WTC11 (cell line): ENCODE measurements at places on chromosomes 1 and 21.

DNA sequence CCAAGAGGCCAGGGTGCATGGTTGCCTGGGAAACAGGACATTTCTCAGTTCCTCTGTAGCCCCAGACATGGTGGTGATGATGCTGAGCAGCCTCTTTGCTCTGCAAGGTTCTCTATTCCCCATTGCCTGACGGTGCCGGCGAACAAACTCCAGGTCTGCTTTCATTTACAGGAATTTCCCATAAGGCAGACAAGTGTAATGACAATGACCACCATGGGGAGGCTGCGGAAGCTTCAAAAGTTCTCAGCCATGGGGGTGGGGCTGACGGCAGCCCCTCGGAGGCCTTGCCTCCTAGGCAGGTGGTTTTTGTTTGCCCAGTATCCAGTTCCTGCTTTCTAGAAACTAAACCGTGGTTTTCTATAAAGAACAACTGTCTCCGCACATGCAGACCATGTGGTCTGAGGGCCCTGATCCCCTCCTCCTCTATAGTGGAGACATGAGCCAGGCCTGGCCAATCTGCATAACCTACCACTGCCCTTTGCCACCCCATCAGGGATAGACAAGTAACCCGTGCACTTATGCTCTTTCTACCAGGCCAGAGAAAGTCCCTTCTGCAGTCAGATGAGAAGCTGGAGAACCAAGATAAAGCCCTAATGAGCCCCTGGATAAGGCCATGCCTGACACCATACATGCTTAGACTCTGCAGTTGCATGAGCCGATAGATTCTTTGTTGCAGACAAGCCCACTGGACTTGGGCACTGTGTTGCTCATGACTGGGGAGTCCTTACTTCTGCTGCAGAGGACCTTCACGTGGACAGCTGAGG lies 54.1 kb downstream of the LDLRAD2 start:
- H3K36me3 ChIP-seq = peaks cover 32% of the 10 kb centered on the region
- H3K4me3 ChIP-seq = no peak overlapping the region
- H3K27ac ChIP-seq = peak overlapping the region; percentile 92
- peaks cover 23% of the 10 kb centered on the region for H3K4me1 ChIP-seq
- no peaks in the 10 kb centered on the region for H3K27me3 ChIP-seq

GRCh38 chr1:223393275-223394214 lies at the start of gene CCDC185:
Gene CCDC185 (plus strand): TSS chr1:223393415. CDS start chr1:223393476, 61 bp downstream.
- H3K27me3 ChIP-seq = peaks cover 43% of the 10 kb centered on the region
- H3K36me3 ChIP-seq = peaks cover 11% of the 10 kb centered on the region
- peak; percentile 29 for DNase-seq
- peak within 1 kb of the TSS; percentile 38 for H3K4me3 ChIP-seq
- H3K27ac ChIP-seq = no peak within 1 kb of the TSS

DNA sequence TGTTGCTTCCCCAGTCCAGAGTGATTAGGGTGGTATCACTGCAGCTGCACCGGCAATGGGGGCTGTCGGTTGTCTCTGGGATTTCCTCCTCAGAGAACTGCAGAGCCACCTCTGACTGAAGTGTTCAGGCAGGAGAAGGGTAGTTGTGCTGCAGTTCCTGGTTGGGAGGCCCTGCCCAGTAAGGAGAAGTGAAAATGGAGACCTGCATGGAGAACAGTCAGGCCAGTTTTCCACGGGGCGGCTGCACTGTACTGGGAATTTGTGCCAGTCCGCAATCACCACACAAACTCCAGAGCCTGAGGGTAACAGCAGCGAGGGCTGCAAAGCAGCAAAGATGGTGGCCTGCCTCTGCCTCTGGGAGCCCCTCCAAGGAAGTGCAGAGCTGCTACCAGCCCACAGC lies 58.1 kb upstream of the CCDC190 start:
- H3K27ac ChIP-seq = no peak overlapping the region
- 0 out of 2 replicates have a peak, but pooled peaks cover 2% of the 10 kb centered on the region for H3K4me1 ChIP-seq
- no peak for DNase-seq

- peaks cover 20% of the 10 kb centered on the region for H3K4me1 ChIP-seq
- H3K4me3 ChIP-seq = no peak overlapping the region
- no peak overlapping the region for H3K27ac ChIP-seq
- peaks cover 6% of the 10 kb centered on the region for H3K36me3 ChIP-seq
- H3K27me3 ChIP-seq = no peaks in the 10 kb centered on the region
Measured at GRCh38 chr1:156097499-156098178, 15.4 kb upstream of the MEX3A start.

- H3K27me3 ChIP-seq = no peaks in the 10 kb centered on the region
- DNase-seq = no peak
- H3K36me3 ChIP-seq = peaks cover 16% of the 10 kb centered on the region
- H3K4me3 ChIP-seq = no peak overlapping the region
- peaks cover 26% of the 10 kb centered on the region for H3K4me1 ChIP-seq
Measured at GRCh38 chr1:235317168-235317567, 10.8 kb downstream of the ARID4B start.

DNA sequence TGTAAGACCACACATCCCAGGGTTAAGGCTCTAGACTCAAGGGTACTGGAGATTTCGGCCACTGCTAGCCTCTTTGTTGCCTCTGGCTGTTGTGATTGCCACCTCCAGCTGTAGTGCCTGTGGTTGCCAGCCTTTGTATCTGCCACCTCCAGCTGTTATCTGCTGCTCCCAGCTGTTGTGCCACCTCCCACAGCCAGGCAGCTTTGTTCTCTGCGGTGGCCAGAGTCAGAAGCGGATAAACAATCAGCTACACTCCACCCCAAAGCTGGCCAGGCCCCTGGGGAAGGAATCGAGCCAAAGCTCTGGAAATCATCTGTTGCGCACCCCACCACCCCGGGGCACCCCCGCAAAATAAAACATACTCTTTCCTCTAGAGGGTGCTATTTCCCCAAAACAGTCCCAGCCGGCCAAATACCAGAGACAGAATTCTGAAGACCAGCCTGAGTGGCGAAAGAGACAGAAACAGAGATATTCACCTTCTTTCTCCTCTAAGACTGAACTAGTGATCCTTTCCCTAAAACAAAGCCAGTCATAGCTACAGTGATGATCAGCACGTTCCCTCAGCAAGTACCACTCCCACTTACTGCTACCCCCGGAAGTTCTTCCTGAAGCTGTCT lies 14.8 kb upstream of the PIGM start:
- DNase-seq = peak; percentile 61
- H3K27ac ChIP-seq = no peak overlapping the region
- H3K4me3 ChIP-seq = peak overlapping the region; percentile 26; the same call in 1 of the 2 replicates
- H3K4me1 ChIP-seq = peaks cover 30% of the 10 kb centered on the region
- no peaks in the 10 kb centered on the region for H3K36me3 ChIP-seq

GRCh38 chr1:115373305-115373704 lies 35.3 kb upstream of the NGF start:
- peaks cover 1% of the 10 kb centered on the region; the same call in 1 of the 2 replicates for H3K4me1 ChIP-seq
- no peaks in the 10 kb centered on the region for H3K27me3 ChIP-seq
- no peak overlapping the region for H3K4me3 ChIP-seq
- H3K36me3 ChIP-seq = no peaks in the 10 kb centered on the region
- no peak for DNase-seq

- 0 out of 2 replicates have a peak overlapping the region, but pooled peaks have one; percentile 60 for H3K27ac ChIP-seq
- H3K27me3 ChIP-seq = no peaks in the 10 kb centered on the region; the same call in 1 of the 2 replicates
- no peak for DNase-seq
- peaks cover 14% of the 10 kb centered on the region for H3K4me1 ChIP-seq
- H3K36me3 ChIP-seq = no peaks in the 10 kb centered on the region
Measured at GRCh38 chr1:17739050-17739449, 16.1 kb upstream of the ACTL8 start.

DNA sequence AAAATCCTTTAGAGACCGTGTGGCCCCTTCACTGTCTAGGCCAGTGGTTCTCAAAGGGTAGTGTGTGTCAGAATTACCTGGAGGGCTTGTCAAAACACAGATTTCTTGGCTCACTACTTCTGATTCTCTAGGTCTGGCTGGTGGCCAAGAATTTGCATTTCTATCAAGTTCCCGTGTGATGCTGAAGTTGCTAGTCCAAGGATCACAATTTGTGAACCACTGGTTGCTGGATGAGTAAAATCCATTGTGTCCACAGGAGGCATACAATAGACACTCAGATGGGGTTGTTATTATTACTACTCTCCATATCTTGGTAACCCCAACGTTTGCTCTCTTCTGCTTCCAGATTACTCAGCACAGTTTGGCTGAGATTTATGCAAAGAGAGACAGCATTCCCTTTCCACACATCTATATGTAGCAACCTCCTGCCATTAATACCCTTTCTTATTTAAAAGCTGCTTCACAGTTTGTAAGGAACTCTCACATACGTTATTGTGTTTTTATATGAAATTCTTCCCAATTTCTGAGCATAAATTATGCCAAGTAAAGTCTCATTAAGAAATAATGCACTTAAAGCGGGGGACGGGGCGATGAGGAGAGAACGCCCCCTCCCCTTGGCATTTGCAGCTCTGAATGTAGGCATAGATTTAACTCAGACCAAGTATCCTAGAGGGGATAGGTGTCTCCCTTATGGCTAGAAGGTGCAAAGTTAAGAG lies 720 bp upstream of the TMCC2 start:
- H3K4me3 ChIP-seq = peak overlapping the region; percentile 77
- H3K27me3 ChIP-seq = peaks cover 15% of the 10 kb centered on the region
- peak overlapping the region; percentile 95 for H3K27ac ChIP-seq

GRCh38 chr1:54310439-54311328 lies 95.5 kb downstream of the SSBP3 start:
- H3K27me3 ChIP-seq = no peaks in the 10 kb centered on the region
- H3K4me3 ChIP-seq = peak overlapping the region; percentile 51
- peaks cover 94% of the 10 kb centered on the region for H3K4me1 ChIP-seq
- no peaks in the 10 kb centered on the region for H3K36me3 ChIP-seq

- peaks cover 11% of the 10 kb centered on the region for H3K4me1 ChIP-seq
- no peak overlapping the region for H3K4me3 ChIP-seq
- no peak overlapping the region for H3K27ac ChIP-seq
- no peaks in the 10 kb centered on the region for H3K36me3 ChIP-seq
- no peaks in the 10 kb centered on the region for H3K27me3 ChIP-seq
Measured at GRCh38 chr1:89692601-89693521, 59.9 kb downstream of the LRRC8C start.

- no peak for DNase-seq
- H3K36me3 ChIP-seq = 0 out of 2 replicates have a peak, but pooled peaks cover 2% of the 10 kb centered on the region
- no peak overlapping the region for H3K27ac ChIP-seq
- peaks cover 13% of the 10 kb centered on the region for H3K4me1 ChIP-seq
Measured at GRCh38 chr1:59638231-59638711, 176.5 kb upstream of the HOOK1 start.

DNA sequence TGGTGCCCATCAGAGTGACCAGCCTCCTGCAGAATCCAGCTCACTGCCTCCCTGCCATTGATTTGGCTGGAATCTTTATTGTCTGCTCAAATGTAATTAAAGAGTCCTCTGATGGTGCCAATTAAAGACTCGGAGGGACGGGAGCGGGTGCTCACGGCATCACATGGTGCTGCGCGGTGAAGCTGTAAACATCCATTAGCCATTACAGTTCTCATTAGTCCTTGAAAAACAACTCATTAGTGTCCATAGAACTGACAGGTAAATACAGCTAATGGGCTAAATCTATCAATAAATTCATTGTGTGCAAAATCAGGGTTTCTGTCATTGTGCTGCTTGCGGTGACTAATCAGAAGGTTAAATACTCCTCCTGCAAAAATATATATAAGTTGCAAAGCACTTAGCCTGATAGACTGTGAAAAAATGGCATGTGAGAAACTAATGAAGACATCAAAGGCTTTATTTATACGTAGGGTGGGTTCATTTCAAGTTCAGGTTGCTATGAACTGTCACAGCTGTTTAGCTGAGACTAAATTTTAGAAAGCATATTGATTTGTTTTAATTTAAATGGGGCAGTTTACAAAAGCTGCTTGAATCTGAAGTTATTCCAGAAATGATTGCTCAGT lies 289.8 kb upstream of the POU3F1 start:
- no peak overlapping the region for H3K27ac ChIP-seq
- peaks cover 16% of the 10 kb centered on the region for H3K4me1 ChIP-seq
- H3K27me3 ChIP-seq = no peaks in the 10 kb centered on the region; the same call in 1 of the 2 replicates
- H3K4me3 ChIP-seq = no peak overlapping the region
- no peaks in the 10 kb centered on the region for H3K36me3 ChIP-seq

DNA sequence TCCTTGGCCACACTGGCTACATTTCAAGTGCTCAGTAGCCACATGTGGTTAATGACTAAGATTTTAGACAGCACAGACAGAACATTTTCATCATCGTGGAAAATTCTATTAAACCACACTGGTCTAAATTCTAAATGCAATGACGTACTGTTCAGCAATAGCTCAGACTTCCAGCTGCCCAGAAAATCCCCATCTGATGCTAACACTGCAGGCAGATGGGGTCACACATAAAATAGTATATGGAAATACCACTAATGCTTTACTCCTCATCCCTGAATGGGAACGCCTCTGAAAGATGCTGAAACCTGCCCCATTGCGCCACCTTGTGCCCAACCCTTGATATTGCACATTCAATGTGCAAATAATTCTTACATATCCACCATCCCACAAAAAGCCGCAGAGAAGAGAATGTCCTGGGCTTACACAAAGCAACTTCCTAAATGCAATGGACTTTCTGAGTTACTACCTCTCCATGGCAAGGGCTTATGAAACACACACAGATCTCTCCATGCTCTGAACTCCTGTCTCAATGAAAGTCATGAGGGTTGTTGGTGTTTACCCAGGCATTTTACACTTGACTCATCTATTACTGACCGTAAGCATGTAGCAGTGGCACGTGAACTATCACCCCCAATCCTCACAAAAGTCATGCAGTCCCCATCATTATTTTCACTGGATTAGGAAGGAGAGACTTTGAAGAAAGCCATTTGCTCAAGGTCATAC lies 20.3 kb upstream of the SLC5A9 start:
- H3K27ac ChIP-seq = no peak overlapping the region
- H3K27me3 ChIP-seq = peaks cover 3% of the 10 kb centered on the region; the same call in 1 of the 2 replicates
- H3K4me1 ChIP-seq = peaks cover 5% of the 10 kb centered on the region
- H3K36me3 ChIP-seq = no peaks in the 10 kb centered on the region

GRCh38 chr1:40102038-40102437 lies 5.0 kb upstream of the PPT1 start:
- H3K36me3 ChIP-seq = no peaks in the 10 kb centered on the region
- peaks cover 6% of the 10 kb centered on the region for H3K4me1 ChIP-seq
- DNase-seq = no peak
- peaks cover 32% of the 10 kb centered on the region for H3K27me3 ChIP-seq
- no peak overlapping the region for H3K4me3 ChIP-seq
- no peak overlapping the region for H3K27ac ChIP-seq

GRCh38 chr1:91645031-91645430 lies 144.4 kb downstream of the CDC7 start:
- H3K36me3 ChIP-seq = peaks cover 17% of the 10 kb centered on the region
- H3K4me1 ChIP-seq = peaks cover 22% of the 10 kb centered on the region
- H3K27me3 ChIP-seq = peaks cover 3% of the 10 kb centered on the region
- H3K27ac ChIP-seq = peak overlapping the region; percentile 26; the same call in 1 of the 2 replicates

GRCh38 chr1:186403632-186404031 lies 28.0 kb downstream of the ODR4 start:
- no peaks in the 10 kb centered on the region for H3K27me3 ChIP-seq
- H3K36me3 ChIP-seq = peaks cover 25% of the 10 kb centered on the region
- H3K27ac ChIP-seq = no peak overlapping the region

DNA sequence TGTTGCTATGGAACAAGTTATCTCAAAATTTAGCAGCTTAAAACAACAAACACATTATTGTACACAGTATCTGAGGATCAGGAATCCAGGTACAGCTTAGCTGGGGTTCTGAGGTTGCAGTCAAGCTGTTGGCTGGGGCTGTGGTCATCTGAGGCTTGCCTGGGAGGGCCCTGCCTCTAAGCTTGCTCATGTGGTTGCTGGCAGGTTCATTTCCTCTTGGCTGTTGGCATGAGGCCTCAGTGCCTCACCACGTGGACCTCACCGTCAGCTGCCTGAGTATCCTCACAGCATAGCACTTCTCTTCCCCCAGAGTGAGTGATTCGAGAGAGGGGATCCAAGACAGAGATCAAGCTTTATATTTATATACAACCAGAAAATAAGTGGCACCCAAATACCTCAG lies 18.6 kb downstream of the NTPCR start:
- H3K4me3 ChIP-seq = no peak overlapping the region
- no peaks in the 10 kb centered on the region for H3K27me3 ChIP-seq
- H3K36me3 ChIP-seq = peaks cover 65% of the 10 kb centered on the region
- DNase-seq = no peak

GRCh38 chr1:55233145-55233777 lies 18.1 kb upstream of the USP24 start:
- peaks cover 9% of the 10 kb centered on the region for H3K4me1 ChIP-seq
- DNase-seq = no peak
- no peaks in the 10 kb centered on the region for H3K27me3 ChIP-seq
- H3K4me3 ChIP-seq = no peak overlapping the region
- H3K27ac ChIP-seq = no peak overlapping the region
- H3K36me3 ChIP-seq = peaks cover 2% of the 10 kb centered on the region; the same call in 1 of the 2 replicates
